SK-N-MC (cell line): ENCODE measurements at places on chromosomes 5 and 9.

DNA sequence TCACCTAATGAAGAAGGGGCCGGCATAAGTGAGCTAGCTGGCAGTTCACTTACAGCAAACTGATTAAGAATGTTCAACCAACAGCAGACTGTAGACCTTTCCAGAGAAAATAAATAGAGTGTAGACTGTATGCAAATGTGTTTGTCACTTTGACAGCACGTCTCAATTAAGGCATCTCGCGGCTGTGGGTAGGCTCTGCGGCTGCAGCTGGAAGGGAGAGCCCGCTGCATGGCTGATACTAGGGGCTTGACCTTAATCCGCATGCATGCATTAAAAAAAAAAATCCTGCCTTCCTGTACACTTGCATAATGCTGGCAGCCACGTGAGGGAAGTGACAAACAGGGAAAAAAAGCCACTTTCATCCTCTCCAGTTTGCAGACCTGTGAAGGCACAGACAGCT is 82.3 kb downstream of the CRB2 start:
- no peak for DNase-seq

DNA sequence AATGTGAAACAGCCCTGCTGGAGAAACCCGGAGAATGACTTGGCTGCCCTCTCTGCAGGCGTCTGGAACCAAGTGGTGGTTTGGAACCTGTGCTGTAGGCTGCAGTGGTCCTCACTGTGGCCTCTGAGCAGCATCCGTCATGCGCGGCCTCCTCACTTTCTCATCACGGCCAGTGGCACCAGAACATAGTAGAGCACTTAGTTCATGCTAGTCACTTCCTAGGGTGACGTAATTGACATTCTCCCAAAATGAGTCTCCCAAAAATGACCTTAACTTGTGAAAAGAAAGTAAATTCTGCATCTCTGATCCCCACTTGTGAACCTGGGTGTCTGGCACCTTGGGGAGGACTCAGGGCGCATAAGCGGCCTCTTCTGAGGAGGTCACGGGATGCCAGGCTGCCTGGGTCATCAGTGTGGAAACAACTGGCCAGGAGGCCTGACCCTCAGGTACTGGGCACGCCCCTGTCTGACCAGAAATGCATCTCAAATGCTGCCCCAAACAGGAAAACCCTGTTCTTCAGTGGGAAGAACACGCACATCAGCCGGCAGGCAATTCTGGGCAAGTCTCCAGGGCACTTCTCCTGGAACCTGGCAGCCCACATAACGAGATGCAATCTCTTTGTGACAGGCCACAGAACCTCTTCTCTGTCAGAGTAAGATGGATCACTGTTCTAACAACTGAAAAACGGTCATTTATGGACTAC is 36.6 kb upstream of the SPTLC1 start:
- DNase-seq: no peak

- no peak for DNase-seq
Observed at GRCh38 chr5:1568201-1568979, 44.6 kb upstream of the LPCAT1 start.

GRCh38 chr9:79221084-79221483 is 350.7 kb upstream of the TLE4 start:
- DNase-seq: no peak

DNA sequence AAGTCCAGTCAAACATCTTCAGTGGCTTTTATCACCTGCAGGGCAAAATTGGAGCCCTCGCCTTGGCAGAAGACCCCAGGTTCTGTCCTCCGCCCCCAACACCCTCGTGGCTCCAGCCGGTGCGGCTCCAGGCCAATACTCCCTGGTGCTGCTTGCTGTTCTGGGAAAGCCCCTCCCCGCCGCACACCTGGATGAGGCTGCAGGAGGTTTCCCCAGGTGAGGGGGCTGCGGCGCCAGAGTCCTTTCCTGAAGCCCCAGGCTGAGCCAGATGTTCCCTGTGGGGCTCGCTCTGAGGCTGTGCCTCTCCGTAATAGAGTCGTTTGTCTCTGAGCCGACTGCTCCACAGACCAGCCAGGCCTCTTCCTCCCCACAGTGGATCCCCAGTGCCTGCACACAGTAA is 375.4 kb upstream of the IRX1 start:
- no peak for DNase-seq

GRCh38 chr9:76365028-76365427 is 29.2 kb downstream of the RFK start:
- no peak for DNase-seq
